ENCODE measurements at places on chromosomes 12 and 14.

DNA sequence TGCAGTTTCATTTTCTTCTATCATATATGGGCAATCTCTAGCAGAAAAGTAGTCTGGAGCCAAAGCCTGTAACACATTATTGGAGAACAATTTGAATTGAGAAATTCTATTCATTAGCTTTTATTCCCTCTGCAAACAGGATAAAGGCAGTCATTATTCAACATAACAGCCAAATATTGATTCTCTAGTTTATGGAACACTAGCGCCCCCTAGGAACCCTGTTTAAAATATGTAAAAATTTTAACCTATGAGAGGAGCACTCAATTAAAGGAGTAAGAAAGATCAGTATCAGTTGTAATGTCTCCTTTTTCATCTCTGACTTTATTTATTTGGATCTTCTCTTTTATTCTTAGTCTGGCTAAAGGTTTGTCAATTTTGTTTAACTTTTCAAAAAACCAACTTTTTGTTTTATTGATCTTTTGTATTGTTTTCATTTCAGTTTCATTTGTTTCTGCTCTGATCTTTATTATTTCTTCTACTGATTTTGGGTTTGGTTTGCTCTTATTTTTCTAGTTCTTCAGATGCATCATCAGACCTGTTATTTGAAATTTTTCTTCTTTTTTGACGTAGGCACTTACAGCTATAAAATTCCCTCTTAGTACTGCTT lies 4.8 kb upstream of the LMNTD1 start:
- peak; percentile 14 for DNase-seq

DNA sequence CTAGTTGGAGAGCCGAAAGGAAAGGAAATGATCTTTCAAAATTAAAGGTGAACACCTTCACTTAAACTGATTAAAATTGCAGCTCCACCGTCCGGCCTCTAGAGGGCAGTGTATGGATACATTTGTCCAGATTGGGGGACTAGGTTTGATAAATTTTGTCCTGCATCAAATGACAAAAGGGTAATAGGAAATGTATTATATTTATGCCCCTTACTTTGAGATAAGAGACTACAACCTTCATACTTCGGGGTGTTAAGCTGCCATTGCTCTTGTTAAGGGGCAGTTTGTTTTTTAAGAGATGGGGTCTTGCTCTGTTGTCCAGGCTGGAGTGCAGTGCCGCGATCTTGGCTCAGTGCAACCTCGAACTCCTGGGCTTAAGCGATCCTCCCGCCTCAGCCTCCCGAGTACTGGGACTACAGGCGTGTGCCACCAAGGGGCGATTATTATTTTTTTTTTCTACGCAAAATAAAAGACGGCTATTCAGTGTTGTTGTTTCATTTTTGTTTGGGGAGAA lies 818 bp upstream of the SUOX start:
- DNase-seq: no peak

- DNase-seq: no peak
Measured at GRCh38 chr12:78439666-78440065, 424.9 kb upstream of the SYT1 start.

- no peak for DNase-seq
Measured at GRCh38 chr12:79547044-79547734, 143.6 kb downstream of the PAWR start.

DNA sequence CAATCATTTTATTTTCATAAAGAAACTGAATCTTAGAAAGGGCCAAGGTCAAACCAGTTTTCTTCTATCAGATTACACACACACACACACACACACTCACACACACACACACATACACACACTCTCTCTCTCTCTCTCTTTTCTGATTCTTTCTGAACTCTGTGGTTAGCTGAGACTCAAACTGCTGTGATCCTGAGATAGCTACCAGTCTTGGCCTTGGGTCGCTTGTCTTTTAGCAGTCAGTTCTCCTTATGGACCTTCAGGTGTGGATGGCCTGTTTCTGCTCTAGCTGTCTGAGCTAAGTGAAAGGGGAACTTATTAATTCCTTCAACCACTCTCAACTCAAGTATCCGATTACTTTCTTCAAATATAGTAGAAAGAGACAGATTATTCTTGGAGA lies 145.1 kb downstream of the GRIP1 start:
- no peak for DNase-seq

GRCh38 chr12:110514363-110514762 lies 12.2 kb downstream of the RAD9B start:
- no peak for DNase-seq

DNA sequence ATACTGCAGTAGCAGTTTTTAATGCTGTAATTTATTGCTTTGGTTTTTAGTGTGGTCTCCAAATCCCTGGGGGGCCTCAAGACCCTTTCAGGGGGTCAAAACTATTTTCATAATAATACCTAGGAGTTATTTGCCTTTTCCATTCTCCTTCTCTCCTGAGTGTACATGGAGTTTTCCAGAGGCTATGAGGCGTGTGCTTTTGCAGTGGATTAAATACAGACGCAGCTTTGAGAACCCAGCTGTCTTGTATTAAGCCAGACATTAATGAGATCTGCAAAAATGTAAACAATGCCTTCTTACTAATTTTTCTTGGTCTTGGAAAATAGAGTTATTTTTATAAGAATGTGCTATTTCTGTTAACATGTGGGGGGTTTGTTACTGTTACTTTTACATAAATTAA lies 68.6 kb downstream of the SLC25A47 start:
- DNase-seq: peak; percentile 52

GRCh38 chr14:100532906-100533655 lies 54.1 kb downstream of the BEGAIN start:
- DNase-seq: no peak

- no peak for DNase-seq
Measured at GRCh38 chr12:127133675-127134335, 1133.2 kb upstream of the TMEM132C start.

- peak; percentile 23 for DNase-seq
Measured at GRCh38 chr12:66269757-66270383, 32.4 kb upstream of the HELB start.

DNA sequence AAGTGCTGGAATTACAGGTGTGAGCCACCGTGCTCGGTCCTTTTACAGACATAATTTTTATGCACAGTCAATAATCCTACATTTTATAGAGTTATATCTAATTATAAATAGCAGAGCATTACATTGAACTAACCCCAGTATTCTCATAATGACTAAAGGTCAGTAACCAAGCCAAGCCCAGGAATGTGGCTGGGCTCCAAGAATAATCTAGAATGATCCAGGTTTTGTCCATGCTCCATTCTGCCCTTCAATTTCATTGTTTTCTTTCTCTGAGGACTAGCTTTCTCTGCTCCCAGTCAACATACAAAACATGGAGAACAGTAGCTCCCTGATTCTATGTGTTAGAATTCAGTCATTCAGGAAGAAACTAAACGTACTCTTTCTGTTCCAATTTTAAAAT lies 92.1 kb upstream of the KRR1 start:
- DNase-seq: no peak

DNA sequence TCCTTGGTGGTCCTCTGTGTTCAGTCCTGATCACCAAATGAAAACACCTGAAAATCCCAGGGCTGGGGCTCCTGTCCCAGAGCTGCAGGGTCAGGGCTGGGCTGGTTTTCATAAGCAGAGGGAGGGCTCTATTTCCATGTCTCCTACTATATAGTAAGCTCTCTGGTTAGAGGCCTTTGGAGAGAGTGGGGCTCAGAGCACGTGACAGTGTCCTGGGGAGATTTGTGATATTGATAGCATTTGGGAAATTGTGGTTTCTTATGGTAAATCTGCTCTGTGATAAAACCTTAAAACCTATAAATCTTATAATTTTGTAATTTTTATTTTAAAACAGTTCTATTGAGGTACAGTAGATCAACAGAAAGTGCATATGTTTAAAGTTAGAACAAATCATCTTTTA lies 1202.2 kb downstream of the TMEM121 start:
- no peak for DNase-seq

GRCh38 chr14:42664190-42664589 lies 1057.5 kb downstream of the LRFN5 start:
- no peak for DNase-seq

DNA sequence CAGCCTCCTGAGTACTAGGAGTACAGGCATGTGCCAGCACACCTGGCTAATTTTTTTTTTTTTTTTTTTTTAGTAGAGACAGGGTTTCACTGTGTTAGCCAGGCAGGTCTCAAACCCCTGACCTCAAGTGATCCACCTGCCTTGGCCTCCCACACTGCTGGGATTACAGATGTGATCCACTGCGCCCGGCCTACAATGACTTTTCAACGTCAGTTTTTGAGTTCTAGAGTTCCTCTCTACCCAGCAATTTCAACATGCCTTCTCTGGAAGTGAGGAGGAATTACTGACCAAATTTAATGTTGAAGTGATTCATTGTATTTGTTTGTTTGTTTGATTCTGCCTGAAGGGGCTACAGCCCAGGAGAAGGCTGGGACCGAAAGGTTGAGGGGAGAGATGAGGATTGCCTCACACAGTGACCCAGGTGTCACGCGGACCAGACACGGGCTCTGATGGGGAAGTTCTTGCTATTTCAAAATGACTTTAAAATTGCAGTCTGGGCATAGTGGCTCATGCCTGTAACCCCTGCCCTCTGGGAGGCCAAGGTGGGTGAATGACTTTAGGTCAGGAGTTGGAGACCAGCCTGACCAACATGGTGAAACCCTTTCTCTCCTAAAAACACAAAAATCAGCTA lies 8.6 kb upstream of the DENR start:
- DNase-seq: no peak

DNA sequence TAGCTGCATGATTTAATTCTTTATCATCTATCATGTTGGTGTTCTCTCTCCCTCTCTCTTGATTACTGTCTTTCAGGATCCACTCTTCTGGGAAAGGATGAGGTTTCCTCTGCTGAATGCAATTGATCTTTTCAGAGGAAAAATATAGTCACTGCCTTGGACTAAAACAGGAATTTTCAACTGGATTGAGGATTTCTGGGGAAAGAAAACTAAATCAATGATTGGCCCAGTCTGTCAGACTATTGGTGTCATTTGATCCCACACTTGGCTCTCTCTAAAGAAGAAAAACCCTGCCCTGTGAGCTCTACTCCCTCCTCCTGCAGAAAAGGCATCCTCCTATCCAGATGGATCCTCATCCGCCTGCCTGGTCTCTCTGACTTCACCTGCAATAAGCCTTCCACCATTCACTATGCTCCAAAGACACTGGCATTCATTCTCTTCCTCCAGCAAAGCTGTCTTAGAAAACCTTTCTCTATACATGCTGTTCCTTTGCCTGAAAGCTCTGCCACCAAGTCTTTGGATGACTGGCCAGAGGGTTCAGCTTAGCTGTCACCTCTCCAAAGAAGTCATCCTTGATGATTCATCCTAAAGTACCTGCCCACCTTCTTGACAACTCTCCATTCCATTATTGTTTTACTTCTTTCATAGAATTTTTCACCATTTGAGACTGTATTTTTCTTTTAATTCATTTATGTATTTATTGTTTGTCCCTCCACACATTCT lies 127.7 kb upstream of the CAND1 start:
- no peak for DNase-seq

DNA sequence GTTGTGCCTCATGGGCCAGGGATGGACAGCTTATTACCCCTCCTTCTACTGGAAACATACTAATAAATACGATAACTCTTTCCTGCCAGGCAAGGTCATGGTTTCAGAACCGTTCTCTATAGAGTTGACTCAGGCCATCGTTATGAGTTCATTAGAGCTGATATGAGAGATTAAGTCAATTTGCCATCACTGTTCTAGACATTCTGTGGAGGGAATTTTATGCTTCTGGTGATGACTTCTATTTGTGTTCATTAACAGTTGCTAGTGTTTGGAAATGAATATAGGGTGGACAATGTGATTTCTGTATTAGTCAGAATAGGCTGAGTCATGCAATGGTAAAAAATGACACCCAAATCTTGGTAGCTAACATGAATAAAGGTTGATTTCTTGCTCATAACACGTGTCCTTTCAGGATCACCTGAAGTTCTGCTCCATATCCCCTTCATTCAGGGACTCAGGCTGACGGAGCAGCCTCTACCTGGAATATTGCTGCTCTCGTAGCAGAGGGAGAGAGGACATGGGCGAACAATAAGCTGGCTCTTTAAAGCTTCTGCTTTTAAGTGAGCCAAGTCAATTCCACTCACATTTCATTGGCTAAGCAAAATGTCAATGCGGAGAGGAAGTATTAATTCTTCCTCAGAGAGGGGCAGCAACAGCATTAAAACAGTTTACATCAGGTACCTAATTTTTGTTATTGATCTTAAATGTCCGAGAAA lies 18.5 kb upstream of the TBPL2 start:
- DNase-seq: no peak

DNA sequence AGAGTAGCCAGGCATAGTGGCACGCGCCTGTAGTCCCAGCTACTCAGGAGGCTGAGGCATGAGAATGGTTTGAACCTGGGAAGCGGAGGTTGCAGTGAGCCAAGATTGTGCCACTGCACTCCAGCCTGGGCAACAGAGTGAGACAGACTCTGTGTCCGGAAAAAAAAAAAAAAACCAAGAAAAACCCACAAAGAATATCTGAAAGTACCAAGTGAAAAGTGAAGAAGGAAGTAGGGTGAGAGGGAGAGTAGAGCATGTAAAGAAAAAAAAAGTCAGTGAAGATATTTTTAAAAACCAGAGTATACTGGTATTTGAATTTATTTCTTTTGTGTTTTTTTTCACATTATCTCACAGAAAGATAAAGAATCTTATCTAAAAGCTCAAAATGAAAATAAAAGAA lies 43.3 kb upstream of the ISM2 start:
- DNase-seq: no peak

- no peak for DNase-seq
Measured at GRCh38 chr12:12540261-12541013, 22.2 kb downstream of the DUSP16 start.

DNA sequence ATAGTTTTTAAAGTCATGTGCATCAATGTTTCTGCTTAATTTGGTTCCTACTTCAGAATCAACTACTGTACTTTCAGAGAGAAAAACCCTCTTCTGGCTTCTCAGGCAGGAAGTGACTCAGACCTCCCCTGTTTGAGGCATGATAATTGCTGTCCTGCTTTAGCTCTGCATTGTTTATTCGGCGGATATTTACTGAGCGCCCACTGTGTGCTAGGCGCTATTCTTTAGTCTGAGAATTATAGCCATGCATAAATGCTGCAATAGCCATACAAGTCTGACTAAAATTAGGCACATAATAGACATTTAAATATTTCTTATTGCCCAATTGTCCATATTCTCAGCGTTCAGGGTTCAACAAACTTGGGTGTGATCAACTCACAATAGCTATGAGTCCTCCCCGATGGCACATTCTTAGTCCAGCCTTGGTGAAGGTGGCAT lies 6.1 kb upstream of the AMIGO2 start:
- no peak for DNase-seq
